ENCODE measurements at places on chromosomes 6 and 20. TPM values are rescaled to one million over a fixed set of nuclear protein-coding genes. Genes with fewer than 3 reads are reported as not detected.

- no peak for DNase-seq
Observed at GRCh38 chr20:8571611-8572010, 439.5 kb downstream of the PLCB1 start.

GRCh38 chr6:70272071-70272470, 30.8 kb downstream of the COL9A1 start:
- DNase-seq = no peak

DNA sequence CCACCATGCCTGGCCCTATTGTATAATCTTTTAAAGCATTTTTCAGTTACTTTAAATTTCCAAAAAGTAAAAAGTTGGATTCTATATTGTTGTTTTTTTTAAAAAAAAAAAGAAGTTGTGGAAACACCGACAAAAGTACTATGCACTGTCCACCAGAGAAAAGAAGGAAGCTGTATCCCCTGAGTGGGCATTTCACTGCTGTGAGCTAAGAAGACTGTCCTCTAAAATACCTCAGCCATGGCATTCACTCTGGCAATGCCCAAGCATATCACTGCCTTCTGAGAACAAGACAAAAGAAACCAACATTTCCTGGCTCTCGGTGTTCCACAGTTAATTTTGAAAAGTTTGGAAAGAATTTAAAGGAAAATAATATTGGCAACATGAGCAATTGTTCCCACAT, 117.8 kb downstream of the IPCEF1 start:
- DNase-seq = no peak

GRCh38 chr6:170199716-170200115, 91.2 kb downstream of the DLL1 start:
- DNase-seq = no peak

Gene NNAT
- total RNA-seq = 0.93 TPM
